Activated T-helper 17 cell treated with anti-CD3 and anti-CD28 coated beads, Interleukin-2, amount 50 U/mL, for 72 hours (primary cell): ENCODE measurements at places on chromosomes 4 and X.

- ATAC-seq = no peak
These were observed 247.8 kb downstream of the FSTL5 start for GRCh38 chr4:161916035-161916434.

DNA sequence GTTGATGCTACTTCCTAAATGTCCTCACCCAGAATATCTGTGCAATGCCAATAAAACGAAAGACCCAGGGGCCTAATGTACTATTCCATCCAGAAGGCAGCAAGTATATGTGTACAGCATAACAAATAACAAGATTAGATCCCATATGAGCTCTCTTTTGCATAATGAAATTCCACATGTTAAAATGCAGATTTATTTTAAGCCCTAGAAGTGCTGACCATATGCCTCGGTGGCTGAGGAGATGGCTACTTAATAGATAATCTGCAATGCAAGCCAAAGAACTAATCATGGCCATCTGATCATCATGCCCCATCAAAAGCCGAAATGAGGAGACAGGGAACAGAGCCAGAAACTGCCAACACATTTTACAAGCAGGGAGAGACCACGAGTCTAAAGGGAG, 293.5 kb downstream of the KCNIP4 start:
- no peak for ATAC-seq

GRCh38 chrX:48736303-48736702, 25.2 kb upstream of the GLOD5 start:
- peak; percentile 50 for ATAC-seq

GRCh38 chr4:73311428-73311827, 52.8 kb upstream of the ANKRD17 start:
- no peak for ATAC-seq

- ATAC-seq = no peak
These were observed 51.3 kb upstream of the RELL1 start for GRCh38 chr4:37737466-37737865.

DNA sequence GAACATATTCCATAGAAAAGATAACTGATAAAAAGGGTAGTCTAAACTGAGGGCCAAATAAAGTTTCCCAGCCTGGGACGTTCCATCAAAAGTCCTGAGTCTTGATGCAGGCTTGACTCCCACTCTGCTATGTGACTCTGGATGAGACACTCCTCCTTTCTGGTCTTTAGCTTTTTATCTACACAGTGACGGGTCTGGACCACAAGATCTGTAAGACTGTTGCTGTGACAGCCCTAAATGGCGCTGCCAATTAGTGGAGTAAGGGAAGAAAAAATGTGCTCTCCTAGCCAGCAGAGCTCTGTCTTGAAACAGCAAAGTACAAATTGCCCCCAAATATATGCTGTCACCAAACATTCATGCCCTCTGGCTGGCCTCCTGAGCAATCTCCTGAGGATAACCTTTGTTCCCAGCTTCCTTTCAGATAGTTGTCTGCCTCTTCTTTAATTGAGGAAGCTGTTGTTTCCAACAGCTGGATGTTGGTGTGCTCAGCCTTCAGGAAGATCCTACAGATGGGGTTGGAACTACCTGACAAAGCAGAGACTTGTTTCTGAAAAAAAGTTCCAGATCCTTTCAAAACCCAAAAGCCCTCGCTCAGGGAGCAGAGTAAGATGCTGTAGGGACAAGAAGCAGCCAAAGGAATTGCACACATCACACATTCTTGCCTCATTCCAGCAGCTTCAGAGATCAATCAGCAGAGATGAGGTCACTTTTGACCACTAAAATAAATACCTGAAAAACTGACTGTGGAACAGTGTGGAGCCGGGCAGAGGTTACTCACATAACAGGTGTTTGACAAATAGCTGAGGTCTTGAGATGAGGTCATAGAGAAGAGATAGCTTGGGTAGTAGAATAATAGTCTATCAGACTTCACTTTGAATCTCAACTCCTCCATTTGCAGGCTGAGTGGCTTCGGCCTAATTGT, 383.4 kb upstream of the FGF13 start:
- no peak for ATAC-seq

DNA sequence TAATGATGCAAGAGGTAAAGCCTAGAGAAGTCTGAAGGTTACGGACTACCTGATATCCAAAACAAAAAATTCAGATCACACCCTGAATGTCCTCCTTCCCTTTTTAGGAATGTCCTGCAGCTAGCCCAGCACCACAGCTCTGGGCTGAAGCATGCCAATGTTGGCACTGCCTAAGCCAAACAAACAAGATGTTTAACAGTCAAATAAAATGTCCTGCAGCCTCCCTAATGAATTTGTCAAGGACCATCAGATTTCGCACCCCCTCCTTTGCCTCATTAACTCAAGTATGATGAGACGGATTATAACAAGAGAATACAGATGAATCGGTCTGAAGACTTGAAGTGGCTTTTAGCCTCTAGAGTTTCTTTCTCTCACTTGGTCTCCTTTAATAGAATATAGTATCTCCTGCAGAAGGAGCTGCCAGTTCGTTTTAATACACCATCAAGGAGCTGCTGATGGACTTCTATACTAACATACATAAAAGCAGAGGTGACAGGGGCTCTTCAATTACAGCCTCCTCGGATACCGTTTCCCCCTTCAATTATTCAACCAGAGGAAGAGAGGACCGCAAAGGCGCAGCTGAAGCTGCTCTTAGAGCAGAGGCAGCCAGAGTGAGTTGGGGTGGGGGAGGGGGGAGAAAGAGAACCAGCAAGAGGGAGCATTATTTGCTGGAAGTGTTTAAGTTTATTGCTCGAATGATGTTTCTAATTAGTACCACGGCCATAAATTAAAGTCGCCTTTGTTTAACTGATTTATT, 3.0 kb upstream of the MAB21L2 start:
- no peak for ATAC-seq

GRCh38 chr4:35966566-35966965, 277.7 kb downstream of the ARAP2 start:
- peak; percentile 44 for ATAC-seq

- no peak for ATAC-seq
These were observed 254.5 kb upstream of the ADGRL3 start for GRCh38 chr4:60945641-60946040.

GRCh38 chrX:115367951-115368350, 78.4 kb downstream of the LUZP4 start:
- ATAC-seq = no peak

- ATAC-seq = no peak
These were observed 384.4 kb downstream of the PCDH7 start for GRCh38 chr4:31104577-31104976.

DNA sequence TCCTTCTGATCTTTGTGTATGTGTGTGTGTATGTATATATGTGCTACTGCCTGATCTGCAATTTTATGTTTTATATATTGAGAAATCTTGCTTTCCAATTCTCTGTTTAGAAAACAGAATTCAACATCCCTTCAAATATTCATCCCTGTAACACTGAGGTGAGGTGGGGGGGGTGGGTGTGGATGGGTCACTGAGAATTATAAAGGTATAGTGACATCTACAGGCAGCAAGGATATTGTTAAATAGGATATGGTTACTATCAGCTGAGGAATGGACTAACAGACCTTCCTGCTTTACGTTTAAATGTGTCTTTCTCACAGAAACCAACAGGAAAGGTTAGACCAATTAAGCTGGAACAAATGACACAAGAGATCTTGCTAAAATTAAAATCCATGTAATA, 19.0 kb upstream of the MAGEB2 start:
- ATAC-seq = no peak

DNA sequence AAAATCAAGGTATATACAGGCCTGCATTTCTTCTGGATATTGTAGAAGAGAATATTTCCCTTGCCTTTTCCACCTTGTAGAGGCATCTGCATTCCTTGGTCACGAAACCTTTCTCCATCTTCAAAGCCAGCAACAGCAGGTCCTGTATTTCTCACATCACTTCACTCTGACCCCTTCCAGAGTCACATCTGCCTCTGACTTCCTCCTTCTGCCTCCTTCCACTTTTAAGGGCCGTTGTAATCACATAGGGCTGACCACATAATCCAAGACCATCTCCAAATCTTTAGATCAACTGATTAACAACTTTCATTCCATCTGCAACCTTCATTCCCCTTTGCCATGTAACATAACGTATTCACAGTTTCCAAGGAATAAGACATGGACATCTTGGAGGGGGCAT, 38.3 kb upstream of the NDP start:
- no peak for ATAC-seq

DNA sequence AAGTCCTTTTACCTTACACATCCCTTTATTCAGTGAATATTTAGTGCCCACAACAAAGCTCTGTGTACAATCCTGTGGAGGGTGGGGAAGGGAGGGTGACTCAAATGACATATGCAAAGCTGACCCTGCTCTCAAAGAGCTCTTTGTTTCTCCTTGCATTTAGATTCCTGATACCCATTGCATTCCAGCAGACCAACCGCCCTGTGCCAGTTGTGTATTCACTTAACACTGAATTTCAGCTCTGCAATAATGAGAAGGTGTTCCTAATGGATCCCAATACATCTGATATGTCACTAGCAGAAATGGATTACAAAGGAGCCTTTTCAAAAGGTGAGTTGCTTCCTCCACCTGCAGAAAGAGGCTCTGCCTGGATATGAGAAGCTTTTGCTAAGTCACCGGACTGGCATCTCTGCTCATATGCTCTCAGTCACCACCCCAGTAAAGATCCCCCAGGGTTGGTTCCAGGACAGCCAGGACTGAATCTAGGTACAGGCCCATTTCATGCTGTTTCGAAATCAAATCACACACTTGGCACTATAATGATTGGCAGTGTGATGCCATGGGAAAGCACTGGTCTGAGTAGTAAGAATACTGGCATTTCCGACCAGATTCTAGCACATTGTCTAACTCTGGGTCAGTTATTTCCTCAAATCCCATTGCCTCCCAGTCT, 17.1 kb upstream of the ANXA3 start:
- ATAC-seq = no peak

DNA sequence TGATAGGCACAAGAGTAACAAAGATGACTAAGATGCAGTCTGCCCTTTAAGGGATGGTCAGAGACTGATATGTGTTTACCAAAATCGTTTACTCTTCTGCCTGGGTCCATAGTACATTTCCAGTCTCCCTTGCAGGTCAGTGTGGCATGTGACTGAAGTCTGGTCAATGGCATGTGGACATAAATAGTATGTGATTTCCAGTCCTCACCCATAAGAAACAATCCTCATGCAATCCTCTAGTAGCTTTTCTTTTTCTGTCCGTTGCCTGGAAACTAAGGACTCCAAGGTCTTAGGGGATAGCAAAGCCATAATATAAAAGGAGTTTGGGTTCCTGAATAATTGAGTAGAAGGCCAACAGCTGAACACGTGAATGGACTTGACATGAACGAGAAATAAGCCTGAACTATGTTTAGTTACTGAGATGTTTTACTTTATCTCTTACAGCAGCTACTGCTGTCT, 1.1 kb downstream of the SLC9B2 start:
- no peak for ATAC-seq

- peak; percentile 13 for ATAC-seq
These were observed 768 bp upstream of the CDKL5 start for GRCh38 chrX:18424482-18425198.

DNA sequence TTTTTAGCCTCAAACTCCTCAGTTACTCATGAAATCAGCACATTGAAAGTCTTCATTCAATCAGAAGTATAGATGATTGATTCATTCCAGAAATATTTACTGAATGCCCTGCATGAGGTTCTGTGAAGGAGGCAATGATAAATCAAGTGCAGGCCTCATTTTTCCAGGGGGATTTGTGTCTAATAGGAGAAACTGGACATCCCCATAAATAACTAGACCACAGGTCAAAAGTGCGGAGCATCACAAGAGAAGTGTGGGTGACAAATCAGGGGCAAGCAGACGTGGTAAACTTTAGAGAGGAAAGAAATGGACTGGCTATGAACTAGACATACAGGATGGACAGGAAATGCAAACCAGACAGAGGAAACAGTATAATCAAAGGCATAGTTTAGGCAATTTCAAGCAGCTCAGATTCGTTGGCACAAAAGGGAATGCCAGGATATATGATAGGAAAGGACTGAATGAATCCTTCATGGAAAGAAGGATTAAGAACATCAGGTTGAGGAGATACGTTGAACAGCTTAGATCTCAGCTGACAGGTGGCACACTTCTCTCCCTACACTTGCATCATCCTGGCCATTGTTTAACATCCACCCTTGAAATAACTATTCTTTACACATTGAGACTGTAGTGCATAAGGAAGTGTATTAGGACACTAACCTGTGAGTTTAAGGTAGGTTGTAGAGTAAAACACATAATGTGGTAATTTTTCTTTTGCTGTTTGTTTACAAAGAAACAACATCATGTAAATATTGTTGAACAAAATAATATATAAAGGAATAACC, 69.6 kb upstream of the RASGEF1B start:
- ATAC-seq = no peak

GRCh38 chrX:43224496-43224895, 431.6 kb upstream of the MAOA start:
- no peak for ATAC-seq

- ATAC-seq = no peak
These were observed 37.2 kb upstream of the PTPN13 start for GRCh38 chr4:86556791-86557415.

- ATAC-seq = no peak
These were observed 37.5 kb downstream of the SPINK2 start for GRCh38 chr4:56783986-56784385.

- ATAC-seq = no peak
These were observed at the start of gene CCDC120 for GRCh38 chrX:49058794-49059193. Gene CCDC120 (plus strand): TSS chrX:49058999. CDS start chrX:49062042, 3,043 bp downstream.

- no peak for ATAC-seq
These were observed 73.9 kb upstream of the PLAC1 start for GRCh38 chrX:134732152-134732551.

DNA sequence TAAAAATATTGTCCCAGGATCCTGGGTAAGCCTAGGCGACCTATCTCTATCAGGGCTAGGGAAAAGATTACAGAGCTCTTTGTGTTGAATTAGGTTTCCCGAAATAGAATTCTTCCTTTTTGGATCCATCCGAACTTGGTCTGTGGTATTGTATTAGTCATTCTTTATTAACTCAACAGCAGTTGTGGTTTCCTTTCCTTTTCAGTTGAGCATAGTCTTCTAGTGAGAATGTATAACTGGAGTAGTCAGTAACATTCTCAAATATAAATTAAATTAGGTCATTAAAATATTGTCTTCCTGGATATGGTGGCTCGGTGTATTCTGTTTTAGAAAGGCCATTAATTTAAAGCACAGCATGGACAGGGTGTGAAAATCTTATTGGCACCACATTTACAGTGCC, 520.4 kb downstream of the NLGN4X start:
- ATAC-seq = no peak

DNA sequence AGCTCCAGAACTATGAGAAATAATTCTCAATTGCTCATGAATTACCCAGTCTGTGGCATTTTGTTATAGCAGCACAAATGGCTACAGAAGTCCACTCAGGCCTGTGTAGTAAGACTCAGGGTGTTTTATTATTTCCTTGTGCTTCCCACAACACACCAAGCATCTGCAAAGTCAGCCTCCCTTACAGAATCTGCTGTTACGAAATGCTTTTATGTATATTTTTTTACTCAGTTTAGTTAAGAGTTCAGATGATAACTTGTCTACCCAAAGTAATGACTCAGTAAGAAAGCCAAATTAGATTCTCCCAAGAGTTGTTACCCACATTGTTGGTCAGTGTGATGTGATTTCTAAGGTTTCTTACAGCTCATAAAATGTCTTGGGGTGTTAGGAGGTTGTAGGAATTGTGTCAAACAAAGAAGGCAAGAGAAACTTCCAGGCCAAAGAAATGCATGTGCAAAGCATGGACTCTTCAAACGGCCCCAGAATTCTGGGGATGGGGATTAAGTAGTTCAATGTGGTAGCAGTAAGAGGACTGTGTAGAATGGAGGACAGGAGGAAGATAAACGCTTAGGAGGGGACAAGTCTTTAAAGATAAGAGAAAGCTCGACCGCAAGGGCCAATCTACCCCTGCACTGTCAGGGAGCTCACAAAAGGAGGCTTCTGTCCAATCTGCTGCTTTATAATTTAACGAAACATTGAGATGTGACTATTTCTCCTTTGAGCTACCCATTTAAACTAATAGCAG, 35.4 kb upstream of the TMEM184C start:
- no peak for ATAC-seq
